ENCODE measurements at places on chromosomes 12 and 14.
A peak's percentile ranks its signal among the peaks of the same experiment; 100 is the strongest.

GRCh38 chr12:30757316-30757715 lies 2.6 kb upstream of the CAPRIN2 start:
- H3K4me3 ChIP-seq: no peak overlapping the region
- H3K36me3 ChIP-seq: no peaks in the 10 kb centered on the region

GRCh38 chr12:1797011-1797901 lies 23.1 kb upstream of the LRTM2 start:
- peaks cover 30% of the 10 kb centered on the region for H3K4me1 ChIP-seq
- H3K4me3 ChIP-seq: no peak overlapping the region
- DNase-seq: peak; percentile 89
- no peak overlapping the region for H3K27ac ChIP-seq

DNA sequence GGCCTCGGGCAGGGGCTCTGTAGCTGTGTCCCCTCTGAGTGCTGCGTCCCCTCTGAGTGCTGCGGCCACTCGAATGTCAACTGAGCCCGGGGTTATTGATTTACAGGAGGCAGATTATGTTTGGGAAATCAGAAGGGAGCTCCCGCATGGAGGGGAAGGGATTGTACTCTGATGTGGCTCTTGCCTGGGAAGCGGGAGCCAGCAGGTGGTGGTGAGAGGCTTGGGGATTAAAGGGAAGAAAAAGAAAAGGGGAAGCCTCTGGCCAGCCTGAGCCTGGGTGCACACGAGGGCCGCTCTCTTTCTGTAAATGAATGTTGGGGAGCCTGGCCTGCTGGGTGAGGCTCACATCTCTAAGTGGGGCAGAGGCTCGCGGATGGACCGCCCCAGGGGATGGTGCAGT lies 143.7 kb downstream of the AACS start:
- DNase-seq: no peak
- no peak overlapping the region for H3K27ac ChIP-seq
- H3K4me3 ChIP-seq: no peak overlapping the region

DNA sequence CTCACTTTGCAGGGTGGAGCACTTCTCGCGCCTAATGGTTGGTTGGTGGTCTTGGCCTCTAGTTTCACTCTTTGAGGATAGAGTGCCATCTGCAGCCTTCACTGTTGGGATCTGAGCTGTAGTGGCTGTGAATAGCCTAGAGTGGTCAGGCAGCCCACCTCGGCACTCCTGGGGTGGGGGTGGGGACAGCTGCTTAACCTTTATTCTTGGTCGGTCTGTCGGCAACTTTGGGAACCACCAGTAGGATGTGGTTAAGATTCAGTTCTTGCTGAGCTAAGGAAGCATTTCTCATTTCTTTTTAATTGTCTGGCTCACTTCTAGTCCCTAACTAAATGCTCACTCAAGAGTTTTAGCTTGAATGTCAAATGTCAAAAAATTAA lies 21.1 kb downstream of the TMBIM6 start:
- DNase-seq: no peak
- H3K27ac ChIP-seq: no peak overlapping the region
- H3K4me3 ChIP-seq: no peak overlapping the region
- H3K27me3 ChIP-seq: no peaks in the 10 kb centered on the region

DNA sequence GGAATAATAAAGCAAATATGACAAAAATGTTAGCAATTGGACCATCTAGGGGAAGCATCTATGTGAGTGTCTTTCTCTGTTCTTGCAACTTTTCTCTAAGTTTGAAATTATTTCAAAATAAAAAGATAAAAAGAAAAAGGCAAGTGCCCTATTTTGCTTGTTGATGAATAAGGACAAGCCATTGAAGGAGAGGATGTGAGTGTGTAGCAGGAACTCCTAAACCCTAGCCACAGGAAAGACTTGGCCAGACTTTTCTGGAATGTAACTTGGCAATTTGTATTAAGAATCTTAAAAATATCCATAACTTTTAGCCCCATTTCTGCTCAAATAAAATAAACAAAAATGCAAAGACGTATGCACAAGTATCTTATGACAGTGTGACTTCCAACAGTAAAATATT lies 279.4 kb downstream of the CACNA1C start:
- peak overlapping the region; percentile 98 for H3K27ac ChIP-seq
- no peak for DNase-seq
- no peak overlapping the region for H3K4me3 ChIP-seq
- peaks cover 2% of the 10 kb centered on the region for H3K36me3 ChIP-seq
- no peaks in the 10 kb centered on the region for H3K27me3 ChIP-seq

DNA sequence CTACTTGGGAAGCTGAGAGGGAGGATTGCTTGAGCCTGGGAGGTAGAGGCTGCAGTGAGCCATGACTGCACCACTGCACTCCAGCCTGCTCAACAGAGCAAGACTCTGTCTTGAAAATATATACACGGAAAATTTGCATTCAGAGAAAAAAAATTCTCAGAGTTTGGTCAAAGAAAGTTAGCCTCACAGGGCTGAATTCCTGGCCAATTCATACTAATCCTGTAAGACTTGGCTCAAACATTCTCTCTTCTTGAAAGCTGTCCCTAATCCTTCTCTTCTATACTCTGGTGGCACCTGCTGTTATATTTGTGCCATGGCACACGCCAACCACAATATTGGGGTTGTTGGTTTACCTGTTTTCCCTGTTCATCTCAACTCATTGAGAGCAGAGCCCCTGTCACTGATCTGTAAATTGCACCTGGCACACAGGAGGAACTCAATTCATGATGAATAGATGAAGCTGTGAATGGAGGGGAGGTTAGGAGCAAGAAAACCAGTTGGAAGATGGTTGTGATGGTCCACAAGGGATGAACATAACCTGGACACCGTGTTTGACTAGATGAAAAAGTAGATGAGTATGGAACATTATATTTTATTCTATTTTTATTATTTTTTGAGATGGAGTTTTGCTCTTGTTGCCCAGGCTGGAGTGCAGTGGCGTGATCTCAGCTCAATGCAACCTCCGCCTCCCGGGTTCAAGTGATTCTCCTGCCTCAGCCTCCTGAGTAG lies 36.8 kb upstream of the SPTSSA start:
- H3K27ac ChIP-seq: peak overlapping the region; percentile 45
- no peaks in the 10 kb centered on the region for H3K27me3 ChIP-seq
- no peaks in the 10 kb centered on the region for H3K36me3 ChIP-seq
- peaks cover 46% of the 10 kb centered on the region for H3K4me1 ChIP-seq
- no peak for DNase-seq
- H3K4me3 ChIP-seq: no peak overlapping the region
